ENCODE measurements at places on chromosomes 4 and X. TPM values are rescaled to one million over a fixed set of nuclear protein-coding genes. Genes with fewer than 3 reads are reported as not detected.

The RPS3A gene
- total RNA-seq = 1,744 TPM

The FAM184B gene
- not detected for total RNA-seq

The FGFBP2 gene
- total RNA-seq = not detected

The ART3 gene
- not detected for total RNA-seq

The SSX4 gene
- not detected for total RNA-seq

The NWD2 gene
- total RNA-seq = not detected

The LRCH2 gene
- 12.6 TPM for total RNA-seq

The MAGEA2 gene
- not detected for total RNA-seq

The CDK16 gene
- total RNA-seq = 172 TPM

The DDX53 gene
- not detected for total RNA-seq

The MMGT1 gene
- total RNA-seq = 5.8 TPM

The SLC4A4 gene
- 0.17 TPM for total RNA-seq

The FAM133A gene
- not detected for total RNA-seq

All from dermis blood vessel endothelial cell (primary cell).